ENCODE measurements at places on chromosomes 3 and 15.
A peak's percentile ranks its signal among the peaks of the same experiment; 100 is the strongest.

DNA sequence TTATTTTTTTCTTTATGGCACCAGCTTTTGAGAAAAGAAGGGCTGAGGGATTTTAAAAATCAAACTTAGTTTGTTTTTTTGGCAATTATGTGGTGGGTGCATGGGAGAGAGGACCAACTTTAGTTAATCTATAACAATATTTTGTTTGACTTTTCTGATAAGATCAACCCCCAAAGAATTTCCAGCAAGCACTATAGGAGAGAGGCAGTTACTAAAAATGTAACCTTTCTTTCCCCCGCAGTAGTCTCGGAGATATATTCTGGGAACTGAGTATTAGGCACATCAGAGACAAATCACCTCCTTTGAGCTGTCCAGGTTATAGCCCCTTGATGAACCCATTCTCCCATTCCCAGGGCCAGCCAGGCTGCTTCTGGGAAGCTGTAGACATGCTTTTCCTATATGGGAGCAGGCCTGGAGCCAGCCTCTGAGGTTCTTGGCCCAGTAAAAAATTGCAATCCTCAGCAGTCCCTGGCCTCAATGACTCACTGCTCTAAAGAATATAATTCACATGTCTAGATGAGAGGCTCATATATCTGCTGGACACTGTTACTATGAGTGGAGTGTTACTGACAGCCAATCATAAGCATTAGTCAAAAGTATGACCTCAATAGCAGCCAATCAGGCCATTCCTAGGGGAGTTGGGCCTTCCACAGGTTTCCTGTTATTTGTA is 138.3 kb upstream of the AGBL1 start:
- DNase-seq = no peak

DNA sequence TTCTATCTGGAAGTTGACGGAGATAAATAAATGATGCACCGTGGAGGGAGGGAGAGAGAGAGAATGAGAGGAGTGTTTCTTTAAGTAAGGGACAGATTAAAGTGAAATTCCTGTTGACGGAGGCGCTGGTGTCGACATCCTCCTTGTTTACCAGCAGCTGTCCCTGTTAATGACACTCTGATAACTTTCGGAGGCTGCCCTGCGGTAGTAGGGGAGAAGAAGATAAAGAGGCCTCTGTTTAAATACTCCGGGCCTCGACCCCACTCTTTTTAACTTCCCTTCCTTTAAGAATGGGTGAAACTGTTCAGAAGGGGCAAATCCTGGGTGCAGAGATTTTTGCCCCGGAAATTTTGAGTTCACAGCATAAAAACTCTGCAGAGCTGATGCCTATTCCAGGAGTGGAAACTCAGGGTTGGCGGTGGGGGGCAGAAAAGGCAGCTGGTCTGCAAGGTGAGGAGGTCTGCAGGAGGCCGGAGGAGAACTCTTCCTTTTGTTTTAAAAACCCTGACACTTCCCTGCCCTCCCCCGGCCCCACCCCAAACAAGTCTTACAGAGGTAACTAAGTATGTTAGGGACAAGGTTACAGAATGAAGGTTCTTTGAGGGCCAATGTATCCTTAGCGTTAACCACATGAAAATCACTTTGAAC is 276.6 kb upstream of the NR2F2 start:
- no peak for DNase-seq

GRCh38 chr15:38069511-38070011 is 135.1 kb downstream of the TMCO5A start:
- DNase-seq = no peak

DNA sequence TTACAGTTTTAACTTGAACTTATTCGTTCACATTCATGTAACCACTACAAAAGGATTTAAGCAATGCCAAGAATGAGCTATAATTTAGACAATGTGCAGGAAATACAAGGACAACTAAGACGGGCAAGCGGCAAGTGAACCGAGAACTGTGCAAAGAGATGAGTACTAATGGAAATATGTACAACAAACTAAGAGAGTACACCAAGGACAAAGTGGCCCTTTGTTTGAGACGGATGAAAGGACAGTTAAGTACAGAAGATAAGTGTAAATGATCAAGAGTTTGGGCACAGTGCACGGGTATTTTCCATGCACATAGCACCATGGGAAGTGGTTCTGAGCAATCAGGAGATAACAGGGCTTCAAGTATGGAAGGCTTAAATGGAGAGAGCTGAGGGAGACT is 281.7 kb downstream of the ROBO2 start:
- no peak for DNase-seq

DNA sequence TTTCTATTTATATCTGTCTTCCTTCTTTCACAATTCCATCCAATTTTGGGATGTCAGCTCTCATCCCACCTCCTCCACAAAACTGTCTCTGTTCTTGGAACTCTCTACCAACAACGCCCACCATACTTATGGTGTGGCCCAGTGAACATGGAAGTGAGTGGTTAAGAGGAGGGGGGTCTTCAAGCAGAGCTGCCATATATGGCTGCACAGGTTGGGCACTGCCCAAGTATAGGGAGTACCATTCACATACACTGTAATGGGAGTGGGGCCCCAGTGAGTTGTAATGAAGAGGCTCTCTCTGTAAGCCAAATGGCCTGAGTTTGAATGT is 7.9 kb upstream of the CAMK1 start:
- no peak for DNase-seq

DNA sequence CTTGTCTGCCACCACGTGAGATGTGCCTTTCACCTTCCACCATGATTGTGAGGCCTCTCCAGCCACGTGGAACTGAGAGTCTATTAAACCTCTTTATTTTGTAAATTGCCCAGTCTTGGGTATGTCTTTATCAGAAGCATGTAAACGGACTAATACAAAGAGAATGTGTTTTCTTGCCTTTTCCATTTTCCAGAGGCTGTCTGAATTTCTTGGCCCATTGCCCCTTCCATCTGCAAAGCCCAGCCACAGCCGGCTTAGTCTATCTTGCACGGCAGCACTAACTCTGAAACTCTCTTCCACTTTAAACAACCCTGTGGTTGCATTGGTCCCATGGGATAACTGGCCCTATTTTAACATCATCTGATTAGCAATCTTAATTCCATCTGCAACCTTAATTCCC is 215.3 kb downstream of the LRTM1 start:
- no peak for DNase-seq

DNA sequence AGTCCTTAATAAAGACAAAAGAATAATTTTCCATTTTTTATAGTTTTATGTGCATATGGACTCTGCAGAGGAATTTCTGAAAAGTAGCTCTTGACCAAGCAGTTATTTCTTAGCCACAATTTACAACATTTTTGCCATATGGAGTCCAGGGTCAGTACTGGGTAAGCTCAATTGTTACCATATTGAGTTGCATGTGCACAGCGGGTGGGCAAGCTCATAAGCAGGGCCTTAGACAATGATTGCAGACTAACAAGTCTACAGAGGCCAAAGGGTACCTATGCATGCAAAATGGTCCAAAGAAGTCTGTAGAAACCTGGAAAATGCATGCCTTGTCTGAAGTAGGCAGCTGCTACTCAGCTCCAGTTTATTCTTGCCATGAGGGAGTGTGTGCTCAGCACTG is 19.0 kb upstream of the ARHGEF26 start:
- no peak for DNase-seq

- DNase-seq = peak; percentile 0
These were observed 692 bp downstream of the UBE2E2 start for GRCh38 chr3:23203708-23204330.

- no peak for DNase-seq
These were observed 91.8 kb downstream of the KCNMB2 start for GRCh38 chr3:178628037-178628436.

- DNase-seq = no peak
These were observed 520.3 kb upstream of the EPHA6 start for GRCh38 chr3:96294143-96294542.

DNA sequence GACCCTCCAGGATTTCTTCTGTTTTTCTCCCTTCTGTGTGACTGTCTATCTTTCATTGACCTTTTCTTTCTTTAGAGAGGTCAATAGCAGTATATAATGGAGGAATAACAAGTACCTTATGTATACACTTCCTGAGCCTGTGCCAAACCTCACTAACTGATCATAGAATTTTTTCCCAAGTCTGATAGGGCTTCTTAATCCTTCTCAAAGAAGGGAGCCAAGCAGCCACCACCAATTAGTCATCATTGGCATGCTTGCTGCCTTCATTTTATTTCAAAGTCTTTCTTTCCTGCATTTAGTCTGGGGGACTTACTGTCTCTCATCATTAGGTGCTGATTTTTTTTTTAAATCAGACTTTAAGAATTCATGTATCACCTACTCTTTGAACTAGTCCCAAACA is 327.0 kb downstream of the FEZF2 start:
- no peak for DNase-seq

- DNase-seq = no peak
These were observed 7.8 kb upstream of the KIF7 start for GRCh38 chr15:89662893-89663626.

DNA sequence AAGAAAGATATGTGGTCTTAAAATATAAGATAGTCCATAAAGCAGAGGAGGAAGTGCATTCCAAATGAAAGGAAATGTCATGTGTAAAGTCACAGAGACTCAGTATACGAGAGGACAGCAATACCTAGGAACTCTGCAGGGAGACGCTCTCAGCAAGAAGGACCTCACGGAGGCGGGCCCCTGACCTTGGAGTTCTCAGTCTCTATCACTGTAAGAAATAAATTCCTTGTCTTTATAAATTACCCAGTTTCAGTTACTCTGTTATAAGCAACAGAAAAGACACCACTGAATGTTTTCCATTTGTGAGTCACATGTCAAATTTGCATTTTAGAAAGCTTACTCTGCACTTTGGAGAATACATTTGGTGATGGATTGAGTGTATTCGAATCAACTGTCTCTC is 140.6 kb downstream of the GBE1 start:
- DNase-seq = no peak

- no peak for DNase-seq
These were observed 23.3 kb upstream of the TMEM158 start for GRCh38 chr3:45249391-45249790.

DNA sequence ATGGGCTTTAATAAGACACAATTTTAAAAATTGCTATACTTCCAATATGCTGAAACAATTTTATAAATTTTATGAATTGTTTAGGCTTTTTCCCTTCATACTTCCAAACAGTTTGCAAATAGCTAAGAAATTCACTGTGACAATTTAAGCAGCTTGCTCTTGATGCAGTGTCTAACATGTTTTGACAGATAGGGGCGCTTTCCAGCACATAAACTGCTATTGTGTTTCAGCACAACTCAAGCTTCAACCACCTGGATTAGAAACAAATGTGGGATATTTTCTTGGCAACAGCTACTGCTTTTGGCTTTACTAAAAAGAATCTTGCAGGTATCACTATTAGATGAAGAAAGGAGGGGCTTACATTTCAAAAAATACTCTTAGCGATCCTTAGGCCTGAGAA is 565.8 kb upstream of the DPPA4 start:
- no peak for DNase-seq

DNA sequence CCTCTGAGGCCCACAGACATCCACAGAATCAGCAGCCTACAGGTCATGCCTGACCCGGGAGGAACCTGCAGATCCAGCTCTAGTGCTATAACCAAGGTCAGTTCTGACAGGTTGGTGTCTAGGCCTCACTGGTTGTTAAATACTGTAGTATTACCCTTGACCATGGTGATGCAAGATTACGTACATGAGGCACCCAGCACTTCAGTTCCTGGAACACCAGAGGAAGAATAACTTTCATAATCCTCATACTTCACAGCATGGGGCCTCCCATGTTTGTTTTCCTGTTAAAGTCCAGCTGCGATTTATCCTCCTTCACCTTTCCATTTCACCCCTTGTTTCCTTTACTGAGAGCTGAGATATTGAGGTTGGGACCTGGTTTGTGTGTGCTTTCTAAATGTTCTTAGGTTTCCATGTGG is 34.4 kb upstream of the GLCE start:
- DNase-seq = no peak

GRCh38 chr3:187922704-187923416 is 177.6 kb upstream of the BCL6 start:
- no peak for DNase-seq

DNA sequence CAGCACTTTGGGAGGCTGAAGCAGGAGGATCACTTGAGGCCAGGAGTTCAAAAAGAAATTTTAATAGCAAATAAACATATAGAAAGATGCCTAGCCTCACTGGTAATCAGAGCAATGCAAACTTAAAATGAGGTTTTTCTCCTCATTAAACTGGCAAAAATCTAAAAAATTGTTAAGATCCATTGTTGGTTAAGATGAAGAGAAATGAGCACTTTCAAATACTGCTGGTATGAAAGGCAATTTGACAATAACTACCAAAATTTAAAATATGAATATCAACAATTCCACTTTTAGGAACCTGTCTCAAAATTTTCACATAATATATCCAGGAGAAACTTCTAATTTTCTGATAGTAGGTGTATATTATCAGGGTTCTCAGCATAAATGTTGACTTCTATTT is 100.6 kb upstream of the CTDSPL start:
- no peak for DNase-seq

DNA sequence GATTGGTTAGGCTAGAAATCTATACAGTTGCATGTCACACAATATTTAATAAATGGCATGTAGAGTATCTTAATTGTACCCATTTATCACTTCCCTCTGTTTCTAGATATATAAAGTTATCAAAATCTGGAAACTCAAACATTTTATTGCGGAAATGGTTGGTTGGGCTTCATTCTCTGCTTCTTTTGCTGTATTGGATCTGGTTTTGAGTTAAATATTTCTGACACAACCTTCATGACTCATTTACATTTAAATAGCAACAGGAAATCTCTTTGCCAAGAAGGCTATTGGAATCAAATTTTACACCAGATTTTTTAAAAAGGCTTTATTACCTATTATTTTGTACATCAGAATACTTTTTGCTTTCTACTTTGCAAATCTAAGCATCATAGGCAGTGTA is 153.8 kb downstream of the EBLN2 start:
- DNase-seq = no peak

- no peak for DNase-seq
These were observed 183.2 kb downstream of the NEK10 start for GRCh38 chr3:27186013-27186412.

DNA sequence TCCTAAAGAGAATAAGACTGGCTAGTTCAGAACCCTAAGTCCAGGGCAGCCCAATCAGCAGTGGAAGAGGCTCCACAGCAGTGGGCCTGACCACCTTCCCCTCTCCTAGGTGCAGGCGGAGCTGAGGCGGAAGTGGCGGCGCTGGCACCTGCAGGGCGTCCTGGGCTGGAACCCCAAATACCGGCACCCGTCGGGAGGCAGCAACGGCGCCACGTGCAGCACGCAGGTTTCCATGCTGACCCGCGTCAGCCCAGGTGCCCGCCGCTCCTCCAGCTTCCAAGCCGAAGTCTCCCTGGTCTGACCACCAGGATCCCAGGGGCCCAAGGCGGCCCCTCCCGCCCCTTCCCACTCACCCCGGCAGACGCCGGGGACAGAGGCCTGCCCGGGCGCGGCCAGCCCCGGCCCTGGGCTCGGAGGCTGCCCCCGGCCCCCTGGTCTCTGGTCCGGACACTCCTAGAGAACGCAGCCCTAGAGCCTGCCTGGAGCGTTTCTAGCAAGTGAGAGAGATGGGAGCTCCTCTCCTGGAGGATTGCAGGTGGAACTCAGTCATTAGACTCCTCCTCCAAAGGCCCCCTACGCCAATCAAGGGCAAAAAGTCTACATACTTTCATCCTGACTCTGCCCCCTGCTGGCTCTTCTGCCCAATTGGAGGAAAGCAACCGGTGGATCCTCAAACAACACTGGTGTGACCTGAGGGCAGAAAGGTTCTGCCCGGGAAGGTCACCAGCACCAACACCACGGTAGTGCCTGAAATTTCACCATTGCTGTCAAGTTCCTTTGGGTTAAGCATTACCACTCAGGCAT is 33.7 kb downstream of the VIPR1 start:
- peak; percentile 30 for DNase-seq

GRCh38 chr3:70242297-70242882 is 70.0 kb downstream of the MDFIC2 start:
- no peak for DNase-seq

All from activated T-cell treated with anti-CD3 and anti-CD28 coated beads for 1 hour (primary cell).